ENCODE measurements at places on chromosomes 11 and 22. TPM values are rescaled to one million over a fixed set of nuclear protein-coding genes. Genes with fewer than 3 reads are reported as not detected.

- DNase-seq = no peak
Measured at GRCh38 chr11:102280245-102280833, 36.9 kb upstream of the BIRC3 start.

GRCh38 chr11:62601122-62601371 is 618 bp downstream of the MTA2 start:
- DNase-seq = no peak

- DNase-seq = no peak
Measured at GRCh38 chr22:19648419-19648929, 65.8 kb upstream of the SEPTIN5 start.

Gene BRSK2
- total RNA-seq = 32.2 TPM

Gene NPTXR
- total RNA-seq = 32.6 TPM

Gene SLC35C1
- total RNA-seq = 13.4 TPM

Gene OVOL1
- total RNA-seq = 0.23 TPM

Gene OR4D5
- total RNA-seq = not detected

Gene UPK3A
- total RNA-seq = not detected

Gene C11orf65
- 0.18 TPM for total RNA-seq

Gene ARHGAP20
- total RNA-seq = 0.05 TPM

Gene CSRP3
- not detected for total RNA-seq

Measured in Panc1 (cell line).